ENCODE measurements at places on chromosomes 3 and 15.

GRCh38 chr15:64536244-64536836 is 76.0 kb downstream of the ZNF609 start:
- DNase-seq, result no peak

DNA sequence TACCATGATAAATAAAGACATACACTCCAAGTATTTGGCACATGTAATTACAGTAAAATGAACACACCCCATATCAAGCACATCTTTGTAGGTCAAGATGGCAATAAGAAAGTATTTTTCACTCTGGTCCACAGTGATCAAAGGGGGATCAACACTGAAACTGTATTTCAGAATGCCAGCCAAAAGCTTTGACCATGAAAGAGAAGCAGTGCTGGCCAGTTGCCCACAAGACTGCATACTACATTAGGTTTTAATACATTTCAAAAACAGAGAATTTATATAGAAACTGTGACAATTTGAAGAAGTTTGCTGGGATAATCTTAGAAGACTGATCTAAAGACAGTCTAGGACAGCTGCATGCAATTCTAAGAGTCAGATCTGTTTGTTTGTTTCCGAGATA is 1035.3 kb downstream of the FHIT start:
- no peak for DNase-seq

GRCh38 chr15:37995461-37996347 is 61.3 kb downstream of the TMCO5A start:
- DNase-seq, result no peak

- no peak for DNase-seq
These were observed 55.6 kb downstream of the CCR3 start for GRCh38 chr3:46297658-46298423.

GRCh38 chr15:62465173-62465572 is 300.1 kb upstream of the C2CD4B start:
- no peak for DNase-seq

GRCh38 chr3:20503394-20504082 is 317.5 kb upstream of the SGO1 start:
- no peak for DNase-seq

Data from stimulated activated CD4-positive, alpha-beta T cell treated with anti-CD3 and anti-CD28 coated beads, TNF-alpha, amount 100 ng/mL, for 48 hours (primary cell).